Thymus (tissue), 14 donors: ENCODE measurements at places on chromosomes 16 and 17. TPM values are rescaled to one million over a fixed set of nuclear protein-coding genes. Genes with fewer than 3 reads are reported as not detected.

The RAB37 gene
- 19.9 TPM for total RNA-seq

The CIBAR2 gene
- total RNA-seq: 0.09 TPM

DNA sequence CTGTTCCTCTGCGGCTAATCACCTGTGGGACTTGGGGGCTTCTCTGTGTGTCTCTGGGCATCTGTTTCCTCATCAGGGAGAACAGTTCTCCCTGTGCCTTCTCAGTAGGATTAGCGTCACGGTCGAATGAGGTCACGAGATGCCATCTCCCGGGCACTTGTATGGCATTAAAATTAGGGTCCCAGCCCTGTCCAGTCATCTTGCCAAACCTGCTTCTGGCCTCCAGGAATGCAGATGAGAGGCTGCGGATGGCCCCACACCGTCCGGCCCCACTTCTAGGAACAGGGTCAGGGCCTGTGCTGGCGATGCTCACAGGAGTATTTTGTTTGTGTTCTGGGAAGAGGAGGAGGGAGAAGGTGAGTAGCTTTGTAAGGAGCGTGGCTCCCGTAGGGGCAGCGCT, 58.5 kb downstream of the OR1D5 start:
- DNase-seq: no peak

GRCh38 chr16:74186561-74186971, 110.0 kb upstream of the PSMD7 start:
- no peak for DNase-seq

DNA sequence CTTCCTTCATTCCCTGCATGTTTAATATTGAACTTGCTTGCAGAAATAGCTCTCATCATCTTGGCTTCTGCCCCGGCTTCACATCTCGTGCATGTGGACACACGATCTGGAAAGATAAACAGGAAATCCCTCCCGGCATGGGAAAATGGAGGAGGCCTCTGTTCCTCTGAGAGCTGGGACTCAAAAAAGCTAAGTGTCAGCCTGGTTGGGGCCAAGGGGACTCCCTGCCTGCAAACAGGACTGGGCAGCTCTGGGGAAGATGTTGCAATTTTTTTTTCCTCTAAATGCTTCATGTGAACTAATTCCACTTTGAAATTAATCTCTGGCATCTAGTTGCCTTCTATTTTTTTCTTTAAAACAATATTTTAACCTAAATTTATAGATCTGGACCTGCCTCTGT, 24.8 kb downstream of the ITPRIPL2 start:
- DNase-seq: no peak

The SMIM36 gene
- total RNA-seq: not detected
